Eye (tissue), 1 donor: ENCODE measurements at places on chromosomes 5 and 9.

GRCh38 chr5:75640395-75640794 is 29.1 kb downstream of the ANKDD1B start:
- no peak for DNase-seq

DNA sequence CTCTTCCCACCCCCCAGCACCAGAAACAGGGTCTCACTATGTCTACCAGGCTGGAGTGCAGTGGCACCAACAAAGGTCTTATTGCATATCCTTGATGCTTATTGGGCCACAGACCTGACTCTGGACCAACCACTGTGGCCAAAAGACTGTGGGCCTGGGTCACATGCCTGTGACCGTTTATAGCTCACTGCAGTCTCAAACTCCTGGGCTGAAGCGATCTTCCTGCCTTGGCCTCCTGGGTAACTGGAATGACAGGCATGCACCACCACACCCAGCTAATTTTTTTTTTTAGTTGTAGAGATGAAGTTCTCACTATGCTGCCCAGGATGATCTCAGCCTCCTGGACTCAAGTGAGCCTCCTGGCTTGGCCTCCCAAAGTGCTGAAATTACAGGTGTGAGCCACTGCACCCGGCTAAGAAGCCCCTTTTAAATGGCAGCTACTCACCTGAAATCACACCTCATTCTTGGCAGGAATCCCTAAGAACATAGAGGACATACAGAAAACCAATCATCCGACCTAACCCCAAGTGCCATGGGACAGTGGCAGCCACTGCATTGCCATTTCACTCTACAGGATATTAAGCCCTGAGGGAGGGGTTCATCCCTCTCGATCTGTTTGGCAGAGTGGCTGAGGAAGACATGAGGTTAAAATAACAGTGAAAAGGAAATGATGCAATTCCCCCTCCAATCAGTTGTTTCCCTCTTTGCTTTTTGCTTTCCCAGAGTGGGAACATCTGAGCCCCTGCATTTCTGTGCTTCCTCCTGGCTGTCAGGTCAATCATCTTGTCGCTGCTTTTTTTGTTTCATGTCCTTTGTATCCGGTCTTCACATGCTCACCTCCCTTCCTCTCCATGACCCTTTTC is 74.6 kb downstream of the LRRC70 start:
- no peak for DNase-seq

- DNase-seq = no peak
Measured at GRCh38 chr5:78959767-78960166, 25.3 kb downstream of the ARSB start.

GRCh38 chr5:66739951-66740350 is 143.8 kb downstream of the MAST4 start:
- DNase-seq = no peak

DNA sequence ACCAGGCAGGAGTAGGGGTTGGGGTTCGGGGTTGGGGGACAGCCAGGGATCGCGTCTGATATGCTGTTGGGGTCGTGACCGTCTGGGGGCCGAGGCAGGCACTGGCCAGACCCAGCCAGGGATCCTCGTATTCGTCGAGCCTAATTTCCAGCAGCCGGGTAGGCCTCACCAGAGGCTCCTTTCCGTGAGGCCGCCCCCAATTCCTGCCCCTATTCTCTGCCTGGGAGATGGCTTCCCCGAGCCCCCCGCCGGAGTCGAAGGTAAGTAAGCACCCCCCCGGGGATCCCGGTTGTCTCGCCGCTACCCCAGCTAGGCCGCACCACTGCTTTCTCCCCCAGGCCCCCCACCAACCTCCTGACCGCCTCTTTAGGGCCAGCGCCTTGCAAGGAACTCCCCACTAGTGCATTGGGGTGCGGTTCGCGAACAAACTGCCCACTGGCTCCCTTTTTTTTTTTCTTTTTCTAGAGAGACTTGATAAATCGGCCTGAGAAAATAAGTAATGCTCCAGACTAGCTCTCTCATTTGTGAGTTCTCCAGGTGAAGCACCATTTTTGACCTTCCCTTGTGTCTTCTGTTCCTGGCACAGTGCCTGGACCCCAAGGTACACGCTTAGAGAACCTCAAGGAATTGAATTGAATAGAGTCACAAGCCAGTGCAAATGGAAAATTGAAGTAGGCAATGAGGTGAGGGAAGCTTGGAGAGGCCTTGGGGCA is 435 bp downstream of the ZNF189 start:
- DNase-seq = no peak

DNA sequence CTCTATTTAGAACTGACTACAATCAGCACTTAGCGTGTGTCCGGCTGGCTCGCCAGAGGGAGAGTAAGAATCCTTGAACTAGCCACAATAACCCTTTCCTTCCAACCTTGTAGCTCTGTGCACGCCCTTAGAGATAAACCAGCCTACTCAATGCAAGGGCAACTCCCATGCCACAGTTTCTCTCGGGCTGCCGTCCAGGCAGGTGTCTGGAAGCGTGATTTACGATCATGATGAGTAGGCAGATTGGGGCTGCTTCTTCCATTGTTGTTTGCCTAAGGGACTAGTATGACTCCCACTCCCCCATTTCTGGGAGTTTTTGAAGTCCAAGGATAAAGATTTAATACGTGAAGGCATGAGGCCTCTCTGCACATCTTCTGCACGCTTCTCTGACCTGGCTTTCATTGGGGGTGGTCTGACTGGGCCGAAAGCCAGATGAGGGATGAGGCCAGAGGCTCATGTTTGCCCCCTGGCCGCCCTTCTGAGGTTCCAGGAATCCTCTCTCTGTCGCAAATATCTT is 134.0 kb upstream of the MYO10 start:
- DNase-seq = no peak

GRCh38 chr5:179146277-179146676 is 86.1 kb downstream of the ZNF354C start:
- DNase-seq = no peak

DNA sequence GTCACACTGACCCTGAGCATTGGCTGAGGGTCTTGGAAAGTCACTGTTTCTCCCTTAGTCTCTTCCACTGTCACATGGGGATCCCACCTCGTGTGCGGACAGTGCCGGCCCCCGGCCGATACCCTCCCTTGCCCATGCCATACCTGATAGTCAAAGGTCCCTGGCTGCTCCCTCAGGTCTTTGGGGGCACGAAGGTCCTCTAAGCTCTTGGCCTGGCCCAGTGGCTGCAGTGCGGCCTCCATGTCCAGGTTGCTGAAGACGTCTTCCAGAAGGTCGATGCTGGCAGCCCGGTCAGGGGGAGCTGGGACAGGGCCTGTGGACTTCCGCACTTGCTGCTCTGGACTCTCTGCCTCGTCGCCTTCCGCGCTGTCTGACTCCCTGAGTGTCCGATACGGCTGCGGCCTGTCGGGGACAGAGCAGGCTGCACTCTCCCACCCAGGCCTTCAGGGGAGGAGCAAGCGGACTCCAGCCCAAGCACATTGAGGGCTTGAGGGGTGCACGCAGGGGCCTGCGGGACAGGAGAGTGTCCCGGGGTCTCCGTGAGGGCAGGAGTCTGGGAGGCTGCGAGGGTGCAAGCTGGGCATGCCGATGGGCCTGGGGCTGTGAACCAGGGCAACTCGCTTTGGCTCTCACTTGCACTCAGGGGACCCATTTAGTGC is 27.6 kb downstream of the CRB2 start:
- DNase-seq = no peak

GRCh38 chr5:32501071-32502002 is 56.8 kb upstream of the ZFR start:
- peak; percentile 27 for DNase-seq

DNA sequence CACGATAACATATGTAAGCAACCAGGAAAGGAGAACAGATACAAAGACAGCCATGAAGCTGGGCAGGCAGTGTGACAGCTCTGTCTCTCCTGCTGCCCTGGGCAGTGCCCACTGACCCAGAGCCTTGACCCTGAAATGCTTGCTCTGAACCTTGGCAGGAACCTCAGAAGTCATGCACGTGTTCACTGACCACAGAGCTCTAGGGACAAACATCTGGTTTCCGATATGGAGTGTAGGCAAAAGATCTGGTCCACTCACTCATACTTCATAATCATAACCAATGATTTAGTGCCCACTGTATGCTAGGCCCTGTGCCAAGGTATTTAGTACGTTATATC is 102.6 kb downstream of the FSTL4 start:
- no peak for DNase-seq

DNA sequence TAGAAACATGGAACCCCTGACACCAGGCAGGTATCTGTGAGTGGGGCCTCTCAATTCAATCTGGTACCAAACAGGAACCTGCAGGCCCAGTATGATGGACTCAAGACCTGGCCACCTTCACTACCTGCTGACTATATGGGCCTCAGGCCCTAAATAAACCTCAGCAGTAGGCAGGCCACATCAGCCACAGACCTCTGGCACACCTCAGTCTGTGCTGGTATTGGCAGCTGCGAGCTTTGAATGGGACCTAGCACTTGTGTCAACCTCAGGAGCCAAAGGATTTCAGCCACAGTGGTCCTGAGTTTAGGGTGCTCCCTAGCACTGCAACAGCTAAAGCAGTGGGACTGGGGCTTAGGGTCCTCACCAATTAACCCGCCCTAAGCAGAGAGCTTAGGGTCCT is 325.5 kb downstream of the ZNF608 start:
- no peak for DNase-seq

- peak; percentile 93 for DNase-seq
Measured at GRCh38 chr9:36847781-36848673, 186.0 kb downstream of the PAX5 start.

- DNase-seq = no peak
Measured at GRCh38 chr9:81969971-81970370, 18.6 kb upstream of the SPATA31D1 start.

GRCh38 chr5:6719417-6719816 is 6.2 kb downstream of the TENT4A start:
- DNase-seq = no peak

GRCh38 chr5:14513266-14513665 is 68.3 kb upstream of the OTULINL start:
- DNase-seq = no peak

- no peak for DNase-seq
Measured at GRCh38 chr5:96819806-96820205, 12.1 kb upstream of the ERAP1 start.

- DNase-seq = peak; percentile 71
Measured at GRCh38 chr5:121503111-121503840, 348.4 kb upstream of the FTMT start.

- DNase-seq = no peak
Measured at GRCh38 chr5:137617528-137618205, 118.2 kb downstream of the KLHL3 start.

- no peak for DNase-seq
Measured at GRCh38 chr9:104911032-104911607, 16.8 kb downstream of the ABCA1 start.

DNA sequence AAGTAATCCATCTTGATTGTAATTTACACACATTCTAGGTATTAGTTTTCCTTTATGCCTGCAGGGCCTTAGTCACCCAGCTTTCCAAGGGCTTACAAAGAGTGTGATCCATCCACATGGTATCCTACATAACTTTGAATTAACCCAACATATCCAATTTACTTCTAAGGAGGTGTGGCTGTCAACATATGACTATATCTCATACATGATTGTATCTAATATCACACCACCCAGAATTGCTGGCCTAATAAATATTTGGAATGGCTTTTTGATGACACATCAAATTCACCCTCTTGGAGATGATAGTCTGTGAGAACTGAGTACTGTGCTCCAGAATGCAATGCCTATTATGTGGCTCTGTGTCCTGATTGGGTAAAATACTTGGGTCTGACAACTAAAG is 363.3 kb upstream of the GRIN3A start:
- DNase-seq = no peak

GRCh38 chr9:132651259-132651658 is 18.5 kb downstream of the DDX31 start:
- DNase-seq = peak; percentile 29

- DNase-seq = peak; percentile 53
Measured at GRCh38 chr5:55407059-55407684, 99.4 kb downstream of the MTREX start.

DNA sequence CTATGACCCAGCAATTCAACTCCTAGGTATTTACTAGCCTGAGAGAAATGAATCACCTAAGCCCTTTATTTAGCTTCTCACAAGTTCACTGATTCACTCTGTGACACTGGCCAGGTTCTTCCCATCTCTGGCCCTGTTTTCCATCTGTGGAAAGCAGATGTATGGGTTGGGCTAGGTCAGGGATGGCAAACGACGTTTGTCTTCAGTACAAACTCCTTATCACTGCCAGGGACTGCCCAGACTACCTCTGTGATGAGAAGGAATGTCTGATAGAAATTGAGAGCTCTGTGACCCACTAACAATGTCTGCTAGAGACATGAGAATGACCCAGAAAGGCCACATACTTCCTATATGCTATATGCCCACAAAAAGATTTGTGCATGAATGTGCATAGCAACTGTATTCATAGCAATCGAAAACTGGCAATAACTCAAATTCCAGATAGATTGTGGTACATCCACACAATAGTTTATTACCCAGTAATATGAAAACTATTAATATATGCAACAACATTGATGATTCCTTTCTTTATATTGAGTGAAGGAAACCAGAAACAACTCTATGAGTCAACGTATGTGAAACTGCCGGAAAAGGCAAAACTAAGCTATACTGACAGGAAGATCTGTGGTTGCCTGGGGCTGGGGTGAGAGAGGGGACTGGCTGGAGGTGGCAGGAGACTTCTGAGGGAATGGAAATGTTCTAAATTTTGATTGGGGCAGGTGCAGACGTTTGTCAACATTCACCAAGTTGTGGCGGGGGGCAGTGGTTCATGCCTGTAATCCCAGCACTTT is 32.0 kb upstream of the ADAM19 start:
- DNase-seq = no peak

DNA sequence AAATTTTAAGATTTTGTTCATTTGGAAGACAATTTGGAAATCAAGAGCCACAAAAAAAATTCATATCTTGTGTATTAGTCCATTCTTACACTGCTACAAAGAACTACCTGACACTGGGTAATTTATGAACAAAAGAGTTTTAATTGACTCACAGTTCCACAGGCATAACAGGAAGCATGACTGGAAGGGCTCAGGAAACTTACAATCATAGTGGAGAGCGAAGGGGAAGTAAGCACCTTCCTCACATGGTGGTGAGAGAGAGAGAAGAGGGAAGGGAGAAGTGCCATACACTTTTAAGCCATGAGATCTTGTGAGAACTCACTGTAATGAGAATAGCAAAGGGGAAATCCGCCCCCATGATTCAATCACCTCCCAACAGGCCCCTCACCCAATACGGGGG is 274.4 kb downstream of the KCNN2 start:
- DNase-seq = no peak

GRCh38 chr9:37508135-37508833 is 22.5 kb downstream of the POLR1E start:
- no peak for DNase-seq

GRCh38 chr5:10423022-10423421 is 18.7 kb upstream of the ROPN1L start:
- DNase-seq = no peak

DNA sequence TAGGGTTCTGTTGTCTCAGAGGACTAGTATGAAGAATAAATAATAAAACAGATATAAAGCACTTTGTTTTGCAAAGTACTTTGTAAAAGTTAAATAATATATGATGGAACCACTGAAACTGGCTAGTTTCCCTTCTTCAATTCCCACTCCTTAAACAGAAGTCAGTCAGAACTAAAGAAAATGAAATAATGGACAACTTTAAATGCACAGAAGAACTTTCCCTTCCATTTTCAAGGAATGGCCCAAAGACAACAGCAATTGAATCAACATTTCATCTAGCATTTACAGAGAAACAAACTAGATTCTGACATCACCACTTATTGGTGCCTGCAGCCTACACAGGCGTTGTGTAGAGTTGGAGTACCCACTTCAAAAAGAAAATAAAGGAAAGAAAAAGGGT is 16.2 kb downstream of the DIAPH1 start:
- DNase-seq = no peak
